ENCODE measurements at places on chromosomes 6 and 20. TPM values are rescaled to one million over a fixed set of nuclear protein-coding genes. Genes with fewer than 3 reads are reported as not detected.

Gene RSPH3
- total RNA-seq = 4.2 TPM

DNA sequence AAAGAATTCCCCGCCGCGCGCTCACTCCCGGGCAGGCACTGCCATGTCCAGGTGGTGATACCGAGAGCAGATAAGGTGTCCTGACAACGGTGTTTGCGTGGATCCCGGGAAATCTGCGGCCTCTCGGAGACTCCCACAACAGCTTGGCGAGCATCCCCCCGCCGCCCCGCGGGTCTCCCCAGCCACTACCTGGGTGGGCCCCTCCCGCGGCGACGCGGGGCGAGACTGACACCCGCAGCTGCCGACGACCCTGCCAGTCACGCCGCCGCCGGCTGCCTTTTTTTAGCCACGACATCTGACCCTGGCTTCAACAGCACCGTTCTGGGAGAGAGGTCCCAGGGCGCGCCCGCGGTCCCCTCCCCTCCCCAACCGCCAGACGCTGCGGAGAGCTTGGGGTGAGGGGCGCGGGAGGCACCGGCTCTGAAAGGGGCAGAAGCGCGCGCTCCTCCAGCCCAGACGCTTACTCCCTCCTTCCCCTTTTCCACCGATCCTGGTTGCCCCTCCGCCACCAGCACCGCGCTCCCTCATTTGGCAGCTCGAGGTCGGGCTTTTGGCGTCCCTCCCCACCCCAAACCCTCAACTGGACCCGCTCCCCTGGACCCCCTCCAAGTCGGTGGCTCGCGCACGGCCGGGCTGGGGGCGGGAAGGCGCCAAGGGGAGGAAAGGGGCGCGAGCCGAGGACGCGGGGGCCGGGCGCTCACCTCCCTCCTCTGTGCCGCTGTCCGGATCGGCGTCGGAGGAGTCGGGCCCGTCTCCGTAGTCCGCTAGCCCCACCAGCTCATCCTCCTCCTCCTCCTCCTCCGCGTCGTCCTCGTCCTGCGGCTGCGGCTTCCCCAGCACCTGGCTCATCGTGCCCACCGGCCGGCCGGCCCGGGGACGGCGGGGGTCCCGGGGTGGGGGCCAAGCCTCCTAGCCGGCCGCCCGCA, 665 bp downstream of the RRAGD start:
- peak; percentile 9 for DNase-seq

DNA sequence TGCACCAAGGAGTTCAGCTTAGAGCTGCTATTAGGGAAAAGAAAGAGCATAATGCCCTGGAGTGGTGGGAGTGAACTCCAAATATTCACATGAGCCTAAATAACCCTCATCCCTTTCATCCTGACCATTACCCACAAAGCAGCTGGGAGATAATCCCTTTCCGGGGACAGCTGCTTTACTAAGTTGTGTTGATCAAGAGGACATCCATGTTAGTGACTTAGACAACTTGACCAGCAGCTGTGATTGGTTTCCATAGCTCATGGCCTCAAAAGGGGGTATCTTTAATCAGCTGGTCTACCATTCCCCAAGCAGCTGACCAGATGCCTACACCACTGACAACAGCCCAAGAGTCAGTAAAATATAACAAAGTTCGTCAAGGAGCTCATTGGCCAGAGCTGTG, 75.8 kb upstream of the LY86 start:
- DNase-seq = no peak

Gene PNLDC1
- total RNA-seq = 0.80 TPM

Gene KIF13A
- total RNA-seq = 0.60 TPM

DNA sequence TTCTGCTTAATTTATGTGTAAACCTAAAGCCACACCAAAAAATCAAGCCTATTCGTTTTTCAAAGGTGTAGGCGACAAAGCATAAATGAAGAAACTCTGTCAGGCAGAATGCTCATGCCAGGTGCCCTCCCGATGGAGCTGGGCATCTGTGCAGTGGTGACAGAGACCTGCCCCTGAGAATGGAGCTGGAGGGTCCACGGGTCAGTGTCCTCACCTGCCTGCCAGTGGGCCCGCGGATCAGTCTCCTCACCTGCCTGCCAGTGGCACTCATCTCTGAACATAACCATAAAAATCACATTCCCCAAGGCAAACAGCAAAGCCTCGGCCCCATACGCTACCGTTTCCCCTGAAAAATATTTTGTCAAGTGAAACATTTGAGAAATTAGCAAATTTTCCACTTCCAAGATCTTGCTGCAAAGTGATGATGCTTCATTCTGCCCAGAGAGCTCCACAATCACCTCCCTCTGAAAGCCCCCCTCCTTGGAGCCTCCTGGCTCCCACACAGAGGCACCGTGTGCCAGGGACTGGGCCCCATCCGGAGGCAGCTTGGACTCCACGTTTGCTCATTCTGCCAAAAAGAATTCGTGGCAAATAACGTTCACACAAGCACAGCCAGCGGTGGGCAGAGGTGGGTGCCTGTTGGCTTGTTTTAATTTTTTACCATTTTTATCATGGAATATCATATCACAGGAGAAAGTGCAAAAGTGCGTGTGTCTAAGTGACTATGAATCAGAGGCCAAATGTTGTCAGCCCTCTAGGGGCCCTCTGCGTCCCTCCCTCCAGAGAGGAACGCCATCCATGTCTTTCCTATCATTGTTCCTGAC, 88.8 kb downstream of the YTHDF1 start:
- no peak for DNase-seq

DNA sequence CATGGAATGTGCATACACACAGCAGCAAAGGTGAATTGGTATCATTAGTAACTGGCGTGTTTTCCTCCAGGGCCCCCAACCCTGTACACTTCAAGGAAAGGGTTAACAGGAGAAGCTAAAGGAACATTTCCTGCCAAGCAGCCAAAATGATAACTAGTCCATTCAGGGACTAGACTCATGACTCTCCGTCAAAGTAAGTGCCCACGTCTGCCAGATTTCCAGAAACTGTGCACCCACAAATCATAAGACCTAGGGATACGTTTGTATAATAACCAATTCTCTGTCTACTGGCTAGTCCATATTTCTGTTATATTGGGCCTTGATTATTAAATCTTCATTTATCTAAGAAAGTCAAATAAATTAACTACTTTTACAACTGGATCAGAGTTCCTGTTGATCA, 76.0 kb upstream of the NHSL1 start:
- no peak for DNase-seq

Gene EFCAB8
- 0.35 TPM for total RNA-seq

Gene GPX5
- not detected for total RNA-seq
